ENCODE measurements at places on chromosomes 3 and 15.

DNA sequence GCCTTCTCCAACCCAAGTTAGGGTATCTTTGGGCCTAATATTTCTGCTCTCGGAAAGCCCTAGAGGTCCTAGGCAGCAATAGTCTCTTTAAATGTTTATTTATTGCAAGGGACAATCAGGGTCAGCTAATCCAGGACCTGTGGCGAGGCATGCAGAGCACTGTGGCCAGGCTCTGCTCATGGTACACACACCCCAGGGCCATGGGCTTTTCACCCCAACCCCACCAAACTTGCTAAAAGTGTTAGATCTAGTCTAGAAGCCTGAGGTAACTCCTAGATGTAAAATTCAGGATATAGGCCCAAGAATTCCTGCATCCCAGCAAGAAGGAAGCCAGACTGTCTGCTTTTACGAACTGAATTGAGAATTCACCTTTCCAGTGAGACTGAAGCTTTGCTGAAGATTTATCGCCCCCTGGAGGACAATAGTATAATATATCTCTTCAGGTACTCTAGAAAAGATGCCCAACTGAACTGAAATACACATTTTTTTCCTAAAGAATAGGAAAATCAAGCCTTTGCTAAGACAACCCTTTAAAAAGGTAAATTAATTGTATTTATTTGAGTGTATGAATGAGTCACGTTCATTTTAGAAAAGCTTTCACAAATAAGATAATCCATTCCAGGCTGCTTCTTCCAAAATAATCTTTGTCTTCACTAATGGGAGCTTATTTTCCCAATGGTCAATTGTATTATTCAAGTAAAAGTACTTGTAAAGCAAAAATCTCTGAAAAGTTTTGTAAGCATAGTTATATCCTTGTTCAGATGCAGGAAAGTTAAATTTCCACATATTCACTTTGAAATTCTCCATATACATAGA lies 89.8 kb downstream of the LRRC3B start:
- no peak for DNase-seq

- no peak for DNase-seq
These were observed 89.7 kb downstream of the LIPC start for GRCh38 chr15:58521293-58521991.

DNA sequence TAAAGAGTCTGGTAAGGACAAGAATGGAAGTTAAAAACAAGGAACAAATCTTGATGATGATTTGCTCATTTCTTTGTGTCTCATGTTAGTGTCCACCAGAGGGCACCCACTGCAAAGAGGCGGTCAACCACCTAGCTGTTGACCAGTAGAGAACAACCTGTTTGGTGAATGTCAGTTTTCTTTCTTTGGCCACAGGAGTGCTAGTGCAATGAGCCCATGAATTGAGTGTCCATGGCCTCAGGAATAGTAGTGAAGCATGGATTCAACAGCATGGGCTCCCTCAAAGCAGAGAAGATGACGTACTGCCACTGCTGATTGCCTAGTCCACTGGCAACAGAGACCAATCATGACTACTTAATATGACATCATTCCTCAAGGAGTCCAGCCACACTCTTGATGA lies 10.7 kb upstream of the CNTN6 start:
- no peak for DNase-seq

- no peak for DNase-seq
These were observed 355.3 kb upstream of the RORA start for GRCh38 chr15:61584410-61584809.

DNA sequence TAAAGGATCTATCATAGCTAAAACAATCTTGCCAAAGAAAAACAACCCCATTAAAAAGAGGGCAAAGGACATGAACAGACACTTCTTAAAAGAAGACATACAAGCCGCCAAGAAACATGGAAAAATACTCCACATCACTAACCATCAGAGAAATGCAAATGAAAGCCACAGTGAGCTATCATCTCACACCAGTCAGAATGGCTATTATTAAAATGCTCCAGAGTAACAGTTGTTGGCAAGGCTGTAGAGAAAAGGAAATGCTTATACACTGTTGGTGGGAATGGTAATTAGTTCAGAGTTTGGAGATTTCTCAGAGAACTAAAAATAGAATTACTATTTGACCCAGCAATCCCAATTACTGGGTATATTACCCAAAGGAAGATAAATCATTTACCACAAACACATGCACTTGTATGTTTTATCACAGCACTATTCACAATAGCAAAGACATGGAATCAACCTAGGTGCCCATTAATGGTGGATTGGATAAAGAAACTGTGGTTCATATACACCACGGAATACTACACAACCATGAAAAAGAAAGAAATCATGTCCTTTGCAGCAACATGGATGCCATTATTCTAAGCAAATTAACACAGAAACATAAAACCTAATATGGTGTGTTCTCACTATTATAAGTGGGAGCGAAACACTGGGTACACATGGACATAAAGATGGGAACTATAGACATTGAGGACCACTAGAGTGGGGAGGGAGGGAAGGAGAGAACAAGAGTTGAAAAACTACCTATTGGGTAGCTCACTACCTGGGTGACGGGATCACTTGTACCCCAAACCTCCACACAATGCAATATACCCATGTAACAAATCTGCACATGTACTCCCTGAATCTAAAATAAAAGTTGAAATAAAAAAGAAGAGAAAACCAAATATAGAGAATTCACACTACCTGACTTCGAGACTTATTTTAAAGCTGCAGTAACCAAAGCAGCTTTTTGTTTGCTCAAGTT lies 32.6 kb downstream of the ITGA11 start:
- no peak for DNase-seq

- no peak for DNase-seq
These were observed 24.0 kb upstream of the EIF4A2 start for GRCh38 chr3:186759231-186759930.

DNA sequence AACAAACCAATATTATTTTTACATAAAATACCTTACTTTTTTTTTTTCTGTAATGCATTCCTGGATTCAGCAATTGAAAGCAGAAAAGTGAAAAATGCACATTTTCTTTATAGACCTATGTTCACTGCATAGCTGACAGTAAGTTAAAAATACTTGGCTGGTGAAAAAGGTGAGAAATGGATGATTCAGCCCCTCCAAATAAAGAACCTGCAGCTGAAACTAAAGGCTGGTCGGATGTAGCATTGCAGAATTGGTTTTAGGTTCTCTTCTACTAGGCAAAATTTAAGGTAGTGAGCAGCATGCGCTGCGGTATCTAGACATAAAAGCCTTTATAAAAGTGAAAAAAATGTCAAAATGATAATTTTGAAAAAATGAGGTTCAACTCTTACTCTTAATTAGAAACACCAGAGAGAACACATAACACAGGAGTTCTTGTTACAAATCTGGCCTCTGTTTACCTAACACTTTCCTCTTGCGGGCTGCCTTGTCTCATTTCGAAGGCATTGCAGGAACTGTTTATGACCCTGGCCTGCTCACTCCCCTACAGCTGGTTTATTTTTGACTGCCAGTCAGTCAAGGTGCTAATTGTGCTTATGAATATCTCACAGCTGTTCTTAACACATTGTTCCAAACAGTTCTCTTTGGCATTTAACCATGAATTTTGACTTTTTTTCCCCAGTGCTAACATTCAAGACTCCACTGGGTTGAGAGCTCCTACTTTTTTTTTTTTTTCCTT lies 455.4 kb upstream of the TBL1XR1 start:
- no peak for DNase-seq

DNA sequence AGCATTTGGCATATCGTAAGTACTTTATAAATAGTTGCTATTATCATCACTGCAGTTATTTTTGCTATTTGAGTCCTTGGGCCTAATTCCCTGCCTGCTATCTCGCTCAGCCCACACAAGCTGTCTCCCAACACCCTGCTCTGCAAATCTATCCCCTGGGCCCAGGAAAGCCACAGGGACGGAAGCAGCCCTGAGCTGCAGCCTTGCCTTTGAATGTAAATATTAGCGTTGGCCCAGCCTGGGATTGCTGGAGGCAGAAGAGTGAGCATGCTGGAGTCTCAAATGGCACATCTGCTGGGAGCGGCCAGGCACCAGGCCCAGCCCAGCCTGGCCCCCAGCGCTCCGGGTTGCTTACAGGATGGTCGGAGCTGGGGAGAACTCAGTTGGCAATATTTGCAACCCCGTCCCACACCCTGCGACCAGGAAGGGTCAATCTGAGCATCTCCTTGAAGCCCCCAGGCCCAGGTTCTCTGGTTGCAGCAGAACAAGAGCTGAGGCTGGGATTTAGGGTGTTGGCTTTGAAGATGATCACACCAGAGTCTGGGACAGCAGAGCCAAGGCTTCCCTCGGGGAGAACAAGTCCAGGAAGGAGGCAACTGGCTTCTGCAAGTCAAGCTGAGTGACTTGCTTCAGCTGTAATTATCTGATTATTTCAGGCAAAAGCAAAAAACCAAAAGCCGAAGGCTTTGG lies 529.6 kb downstream of the SHQ1 start:
- DNase-seq = no peak

- no peak for DNase-seq
These were observed 140.5 kb downstream of the SPATA16 start for GRCh38 chr3:173000553-173000952.

- DNase-seq = no peak
These were observed 28.7 kb downstream of the USP8 start for GRCh38 chr15:50452927-50453326.

GRCh38 chr3:120177151-120177550 lies 82.9 kb upstream of the GSK3B start:
- no peak for DNase-seq

- no peak for DNase-seq
These were observed 389.1 kb upstream of the PROK2 start for GRCh38 chr3:72174040-72174439.

DNA sequence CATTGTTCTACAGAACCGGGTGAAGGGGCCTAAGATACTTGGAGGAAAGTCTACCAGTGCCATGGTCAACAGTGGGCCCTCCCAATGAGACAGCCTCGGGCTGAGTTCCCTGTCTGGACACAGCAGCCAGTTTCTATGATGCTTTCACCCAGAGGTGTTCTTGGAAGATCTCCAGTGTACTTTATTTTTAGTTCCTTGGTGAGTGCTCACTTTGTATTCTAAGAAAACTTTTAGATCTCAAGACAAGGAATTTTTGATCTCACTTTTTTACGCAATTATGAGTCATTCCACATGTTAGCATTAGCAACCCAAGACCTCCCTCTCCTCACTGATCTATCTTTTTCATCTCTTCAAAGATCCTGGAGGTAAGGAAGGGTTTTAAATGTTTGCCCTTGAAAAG lies 287.7 kb downstream of the RORA start:
- no peak for DNase-seq

DNA sequence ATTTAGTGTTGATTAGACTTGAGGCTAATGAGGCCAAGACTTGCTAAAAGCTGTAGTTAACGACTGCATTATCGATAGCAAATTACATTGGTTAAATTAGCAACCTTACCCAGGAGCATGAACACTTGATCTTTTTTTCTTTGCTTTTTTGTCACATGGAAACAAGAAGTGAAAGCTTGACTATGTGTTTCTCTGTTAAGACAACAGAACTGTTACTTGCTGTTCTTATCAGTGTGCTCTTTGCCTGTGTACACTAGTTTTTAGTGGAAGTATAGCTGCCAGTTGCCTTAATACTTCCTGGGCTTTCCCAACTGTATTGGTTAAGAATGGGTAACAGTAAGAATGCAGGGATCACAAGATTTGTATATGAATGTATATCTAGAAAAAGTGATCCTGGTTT lies 625.5 kb downstream of the NAALADL2 start:
- no peak for DNase-seq

GRCh38 chr15:70362886-70363285 lies 265.2 kb upstream of the TLE3 start:
- DNase-seq = no peak

GRCh38 chr3:43618142-43618541 lies 3.7 kb downstream of the ANO10 start:
- DNase-seq = no peak

DNA sequence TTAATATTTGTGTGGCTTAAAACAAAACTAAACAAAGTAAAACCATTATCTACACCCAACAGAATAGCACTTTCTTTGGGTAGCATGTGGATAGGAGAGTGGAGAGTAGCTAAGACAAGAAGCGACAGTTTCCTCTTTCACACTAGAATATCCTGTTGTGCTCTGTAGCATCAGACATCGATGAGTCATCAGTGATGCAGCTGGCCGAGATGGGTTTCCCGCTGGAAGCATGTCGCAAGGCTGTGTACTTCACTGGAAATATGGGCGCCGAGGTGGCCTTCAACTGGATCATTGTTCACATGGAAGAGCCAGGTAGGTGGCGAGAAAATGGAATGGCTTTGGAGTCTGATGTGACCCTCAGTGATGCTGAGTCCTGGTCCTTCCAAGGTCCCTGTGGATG lies 108.1 kb downstream of the USP13 start:
- no peak for DNase-seq

- DNase-seq = no peak
These were observed 21.0 kb upstream of the ALDH1A2 start for GRCh38 chr15:58086491-58086890.

- peak; percentile 86 for DNase-seq
These were observed at the start of gene ATRIP for GRCh38 chr3:48446425-48447193. Gene ATRIP (plus strand): TSS chr3:48446737. CDS start chr3:48446846, 109 bp downstream.

DNA sequence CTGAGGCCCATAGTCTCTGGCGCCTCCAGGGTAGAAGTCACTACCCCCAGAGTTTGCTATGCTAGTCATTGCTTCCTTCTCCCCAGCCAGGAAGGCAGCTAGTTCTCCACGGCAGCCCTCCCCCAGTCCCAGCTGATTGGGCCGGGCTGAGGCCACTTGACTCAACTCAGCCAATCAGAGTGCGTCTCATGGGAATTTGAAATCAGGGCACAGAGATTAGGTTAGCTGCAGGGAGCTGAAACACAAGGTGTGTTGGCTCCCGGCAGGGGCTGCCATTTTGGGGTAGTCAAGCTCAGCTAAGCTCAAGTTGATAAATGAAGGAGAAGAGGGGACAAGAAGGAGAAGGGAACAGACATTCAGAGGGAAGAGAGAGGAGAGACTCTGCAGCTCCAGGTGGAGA lies 32.8 kb downstream of the LINGO1 start:
- DNase-seq = no peak

DNA sequence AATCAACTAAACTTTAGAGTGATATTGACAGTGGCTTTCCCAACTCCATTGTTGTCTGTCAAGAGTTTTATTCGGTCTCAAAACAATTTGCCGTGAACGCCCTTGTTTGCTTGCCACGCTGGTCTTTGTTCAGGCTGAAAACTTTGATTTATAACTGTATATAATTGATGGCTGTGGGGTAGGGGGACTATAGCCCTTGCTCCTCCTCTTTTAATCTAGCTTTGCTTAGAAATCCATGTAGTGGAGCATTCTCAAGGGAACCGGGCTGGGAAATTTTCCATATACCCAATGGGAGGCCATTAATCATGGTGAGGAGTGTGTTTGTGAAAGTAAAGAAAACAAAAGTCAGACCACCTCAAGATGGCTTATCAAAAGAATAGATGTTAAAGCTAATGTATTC lies 339.8 kb upstream of the RARB start:
- DNase-seq = no peak

- DNase-seq = no peak
These were observed 23.9 kb downstream of the LDHAL6B start for GRCh38 chr15:59230531-59231055.

- peak; percentile 83 for DNase-seq
These were observed at the start of gene PDE8A for GRCh38 chr15:84981711-84982300. Gene PDE8A (plus strand): TSS chr15:84981856. CDS start chr15:84982163, 307 bp downstream.

GRCh38 chr3:177045767-177046166 lies 151.5 kb downstream of the TBL1XR1 start:
- DNase-seq = no peak

- no peak for DNase-seq
These were observed 82.1 kb downstream of the FLNB start for GRCh38 chr3:58090351-58090750.

All from immature natural killer cell (primary cell).